RPMI8226 (cell line): ENCODE measurements at places on chromosomes 4 and X.
A peak's percentile ranks its signal among the peaks of the same experiment; 100 is the strongest.

GRCh38 chrX:132786217-132786616 lies 172.2 kb downstream of the HS6ST2 start:
- DNase-seq = no peak

DNA sequence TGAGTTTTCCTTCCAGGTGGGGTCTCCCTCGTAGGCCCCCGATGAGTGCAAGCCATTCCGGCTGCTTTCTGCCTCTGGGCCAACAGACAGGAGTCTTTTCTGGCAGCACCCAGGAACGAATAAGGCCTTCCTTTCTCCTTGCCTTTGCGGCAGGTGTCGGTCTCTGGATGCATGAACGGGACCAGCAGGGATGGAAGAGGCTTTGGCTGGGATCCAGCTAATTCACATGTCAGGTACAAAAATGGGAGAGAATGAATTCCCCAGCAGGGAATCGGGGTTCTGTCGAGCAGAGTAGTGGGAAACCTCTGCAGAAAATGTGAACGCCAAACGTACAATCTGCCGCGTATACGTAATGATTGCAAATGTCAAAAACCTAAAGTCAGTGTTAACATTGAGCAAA lies 146.1 kb upstream of the TBL1X start:
- no peak for DNase-seq

DNA sequence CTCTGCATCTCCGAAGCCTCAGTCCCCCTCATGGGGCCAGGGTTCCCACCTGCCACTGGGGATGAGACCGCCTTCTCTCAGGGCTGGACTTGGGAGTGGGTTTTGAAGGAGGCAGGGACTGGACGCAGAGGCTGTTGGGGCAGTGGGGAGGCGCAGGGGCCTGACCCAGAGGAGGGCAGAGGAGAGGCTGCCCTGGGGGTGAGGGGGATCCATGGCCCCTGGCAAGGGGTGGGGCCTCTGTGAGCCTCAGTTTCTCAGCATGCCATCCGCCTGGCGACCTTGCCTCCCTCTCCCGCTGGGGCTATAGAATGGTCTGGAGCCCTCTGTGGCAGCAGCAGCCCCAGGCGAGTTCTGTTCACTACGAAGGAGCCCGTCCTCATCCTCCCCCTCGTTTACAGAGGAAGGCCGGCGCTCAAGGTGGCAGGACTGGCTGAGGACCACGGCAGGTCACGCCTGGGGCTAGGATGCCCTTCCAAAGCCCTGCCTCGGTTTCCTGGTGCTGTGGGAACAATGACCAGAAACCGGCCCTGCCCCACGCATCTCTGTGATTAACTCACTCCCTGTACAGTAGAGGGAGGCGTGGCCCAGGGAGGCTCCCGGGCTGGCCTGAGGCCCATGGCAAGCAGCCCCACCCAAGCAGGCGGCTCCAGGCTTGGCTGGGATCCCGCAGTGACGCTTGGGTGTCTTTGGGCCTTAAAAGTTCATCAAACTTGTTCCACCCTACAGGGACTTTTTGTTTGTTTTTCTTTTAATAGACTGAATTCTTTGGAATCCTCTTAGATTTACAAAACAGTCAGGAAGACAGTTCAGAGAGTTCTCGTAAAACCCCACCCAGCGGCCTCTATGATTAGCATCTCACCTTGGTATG lies 16.0 kb upstream of the SH3TC1 start:
- peak; percentile 64 for DNase-seq

- no peak for DNase-seq
These were observed 38.7 kb upstream of the GYPA start for GRCh38 chr4:144179152-144179739.

GRCh38 chrX:71454222-71454621 lies 78.7 kb upstream of the OGT start:
- DNase-seq = no peak

DNA sequence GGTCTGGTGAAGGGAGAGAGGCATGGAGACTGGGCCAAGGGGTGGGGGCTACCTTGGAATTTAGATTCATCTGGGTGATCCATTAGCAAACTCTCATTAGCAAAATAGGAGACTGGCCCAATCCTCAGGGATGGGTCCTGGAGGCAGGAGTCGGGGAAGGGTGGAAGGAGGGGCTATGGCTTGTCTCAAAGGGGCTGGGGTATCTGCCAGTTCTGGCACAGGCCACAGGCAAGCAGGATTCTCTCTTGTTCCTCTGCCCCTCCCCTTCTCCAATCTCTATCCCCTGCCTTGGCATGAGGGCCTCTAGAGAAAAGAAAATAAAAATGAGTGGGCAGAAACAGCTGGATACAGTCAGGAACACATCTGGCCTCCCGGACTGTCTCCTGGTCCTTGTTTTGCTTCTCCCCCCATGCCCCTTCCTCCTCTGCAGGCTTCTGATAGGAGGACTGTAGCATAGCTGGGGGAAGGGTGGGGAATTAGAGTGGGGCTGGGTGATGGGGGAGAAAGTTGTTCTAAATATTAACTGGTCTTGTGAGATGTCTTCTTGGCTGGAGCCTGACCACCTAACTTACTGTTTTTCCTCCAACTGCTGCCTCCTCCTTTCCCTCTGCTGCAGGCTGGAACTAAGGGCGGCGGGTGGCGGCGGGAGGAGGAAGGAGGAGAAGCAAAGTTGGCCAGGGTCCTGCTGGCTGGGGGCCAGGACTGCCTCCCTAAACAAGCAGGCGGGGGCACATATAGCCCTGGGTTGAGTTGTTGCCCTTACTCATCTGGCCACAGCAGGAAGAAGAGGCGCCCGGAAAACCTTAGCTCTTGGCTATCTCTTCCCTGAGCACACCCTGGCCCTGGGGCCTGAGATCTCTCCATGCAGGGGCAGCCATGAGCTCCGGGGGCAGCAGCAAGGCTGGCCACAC lies 53.3 kb upstream of the LAS1L start:
- DNase-seq = peak; percentile 6

- no peak for DNase-seq
These were observed 10.9 kb downstream of the DLG3 start for GRCh38 chrX:70455366-70456202.
